Activated T-helper 1 cell treated with anti-CD3 and anti-CD28 coated beads, Interleukin-2, amount 50 U/mL, for 16 hours (primary cell): ENCODE measurements at places on chromosomes 16 and 17.

- DNase-seq: no peak
Observed at GRCh38 chr16:51818342-51818944, 667.4 kb upstream of the SALL1 start.

- DNase-seq: peak; percentile 8
Observed at GRCh38 chr16:14529010-14529669, 100.9 kb downstream of the PARN start.

DNA sequence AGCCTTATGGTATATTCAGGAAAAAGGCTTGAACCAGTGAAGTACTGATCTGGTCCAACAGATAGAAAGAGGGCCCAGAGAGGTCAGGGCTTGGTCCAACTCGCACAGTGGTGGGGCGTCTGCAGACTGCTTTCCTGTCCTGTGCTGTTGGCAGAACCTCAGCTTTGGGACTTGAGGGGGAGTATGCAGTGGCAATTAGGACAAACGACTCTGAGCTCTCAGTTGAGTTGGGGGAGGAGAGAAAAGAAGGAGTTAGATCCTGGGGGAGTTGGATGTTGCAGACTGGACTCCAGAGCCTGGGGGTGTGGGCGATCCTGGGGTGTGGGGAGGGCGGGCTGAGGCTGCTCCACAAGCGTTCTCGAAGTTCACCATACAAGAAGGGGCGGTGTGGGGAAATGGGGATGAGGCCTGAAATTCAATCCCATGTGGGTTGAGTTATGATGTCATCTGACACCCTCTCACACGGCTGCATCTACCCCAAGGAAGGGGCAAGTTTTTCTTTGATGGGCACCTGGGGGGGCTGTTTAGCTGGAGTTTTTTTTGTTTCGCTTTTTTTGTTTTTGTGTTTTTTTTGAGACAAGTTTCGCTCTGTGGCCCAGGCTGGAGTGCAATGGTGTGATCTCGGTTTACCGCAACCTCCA is 14.6 kb downstream of the GRB7 start:
- DNase-seq: no peak

DNA sequence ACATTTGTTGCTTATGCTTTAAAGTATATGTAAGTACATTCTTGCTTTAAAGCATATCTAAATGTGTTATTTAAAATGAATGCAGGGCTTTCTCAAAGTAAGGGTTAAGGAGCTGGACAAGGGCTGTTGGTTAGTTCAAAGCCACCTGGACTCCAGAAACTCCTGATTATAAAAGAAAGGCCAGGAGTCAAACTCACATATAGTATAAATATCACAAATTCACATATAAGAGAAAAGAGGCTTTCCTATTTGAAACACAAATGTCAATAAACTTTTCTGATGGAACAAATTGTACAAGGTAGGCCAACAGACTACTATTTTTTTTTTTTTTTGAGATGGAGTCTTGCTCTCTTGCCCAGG is 84.5 kb upstream of the CORO6 start:
- no peak for DNase-seq

- no peak for DNase-seq
Observed at GRCh38 chr16:85447693-85448313, 165.3 kb upstream of the GSE1 start.

- no peak for DNase-seq
Observed at GRCh38 chr17:66354981-66355380, 52.6 kb downstream of the PRKCA start.

DNA sequence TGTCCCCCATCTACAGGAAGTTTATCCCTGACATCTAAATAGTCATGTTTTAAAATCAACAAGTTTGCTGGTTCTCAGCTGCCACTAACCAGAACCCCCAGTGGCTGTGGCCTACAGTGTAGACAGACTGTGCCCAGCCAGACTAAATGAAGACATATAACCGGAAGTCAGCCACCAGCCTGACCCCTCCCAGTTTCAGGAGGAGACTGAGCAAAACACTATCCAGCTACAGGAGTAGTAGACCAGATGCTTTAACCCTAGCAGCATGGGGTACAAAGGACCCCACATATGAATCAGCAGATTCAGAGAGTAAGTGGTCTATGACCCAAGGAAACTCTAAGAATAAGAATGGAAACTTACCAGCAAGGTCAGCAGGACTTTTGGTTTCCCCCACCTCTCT is 83.4 kb downstream of the HIC1 start:
- no peak for DNase-seq

DNA sequence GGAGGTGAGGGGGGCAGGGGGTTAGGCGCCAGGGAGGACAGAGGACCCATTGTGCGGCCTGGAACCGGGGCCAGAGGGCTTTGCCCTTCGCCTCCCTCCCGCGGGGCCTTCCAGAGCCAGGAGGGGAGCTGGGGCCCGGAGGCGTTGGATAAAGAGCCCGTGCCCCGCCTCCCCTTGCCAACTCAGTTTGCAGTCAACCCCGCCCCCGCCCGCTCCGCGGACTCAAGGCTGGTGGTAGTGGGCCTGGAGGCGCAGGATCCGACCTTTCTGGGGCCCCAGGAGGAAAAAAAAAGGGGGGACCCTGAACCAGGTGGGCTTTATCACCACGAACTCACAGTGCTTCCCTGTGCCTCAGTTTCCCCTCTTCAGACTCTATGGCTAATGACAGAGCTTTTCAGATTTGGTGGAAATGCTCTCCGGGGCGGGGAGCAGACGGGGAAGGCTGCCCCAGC is 2.0 kb upstream of the SPHK1 start:
- DNase-seq: no peak

DNA sequence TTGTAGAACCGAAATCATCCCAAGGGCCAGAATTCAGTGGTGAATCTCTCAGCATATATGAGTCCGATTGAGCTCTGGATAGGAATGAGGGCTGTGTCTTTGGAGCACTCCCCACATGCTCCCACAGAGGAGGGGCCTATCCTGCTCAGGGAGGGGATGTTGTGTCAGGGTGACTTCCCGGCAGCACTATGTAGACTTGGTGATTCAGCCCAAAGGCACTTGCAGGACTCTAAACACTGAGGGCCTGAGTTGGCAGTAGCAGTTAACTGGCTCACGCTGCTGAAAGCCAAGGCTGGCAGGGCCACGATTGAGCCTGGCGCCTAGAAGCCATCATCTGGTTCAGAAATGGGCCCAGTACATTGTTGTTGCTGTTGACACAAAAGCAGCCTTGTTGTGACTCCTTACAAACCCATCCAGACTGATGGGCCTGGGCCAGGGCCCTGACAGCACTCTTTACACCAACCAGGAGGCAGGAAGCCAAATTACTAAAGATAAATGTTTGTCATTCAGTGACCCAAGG is 31.9 kb downstream of the NMT1 start:
- no peak for DNase-seq

GRCh38 chr16:24255456-24256371 is at the start of gene CACNG3:
TSS of gene CACNG3 (plus strand) at chr16:24256335. CDS start at chr16:24256755, 420 bp downstream.
- no peak for DNase-seq

- DNase-seq: no peak
Observed at GRCh38 chr17:43074869-43075268, 49.8 kb downstream of the RND2 start.

GRCh38 chr17:68057531-68057952 is 22.0 kb downstream of the KPNA2 start:
- DNase-seq: peak; percentile 10

- DNase-seq: no peak
Observed at GRCh38 chr16:58661199-58661830, 23.3 kb downstream of the SLC38A7 start.

GRCh38 chr16:49278944-49279725 is 2.5 kb downstream of the CBLN1 start:
- DNase-seq: no peak

- DNase-seq: no peak
Observed at GRCh38 chr17:56774650-56775049, 59.1 kb downstream of the C17orf67 start.

- no peak for DNase-seq
Observed at GRCh38 chr17:66604376-66604775, 230.5 kb upstream of the CACNG5 start.

GRCh38 chr16:72752004-72752695 is 295.8 kb downstream of the ZFHX3 start:
- DNase-seq: no peak

- DNase-seq: no peak
Observed at GRCh38 chr17:13311306-13311705, 290.4 kb downstream of the HS3ST3A1 start.

- DNase-seq: no peak
Observed at GRCh38 chr17:2028737-2029136, 1.2 kb upstream of the DPH1 start.

DNA sequence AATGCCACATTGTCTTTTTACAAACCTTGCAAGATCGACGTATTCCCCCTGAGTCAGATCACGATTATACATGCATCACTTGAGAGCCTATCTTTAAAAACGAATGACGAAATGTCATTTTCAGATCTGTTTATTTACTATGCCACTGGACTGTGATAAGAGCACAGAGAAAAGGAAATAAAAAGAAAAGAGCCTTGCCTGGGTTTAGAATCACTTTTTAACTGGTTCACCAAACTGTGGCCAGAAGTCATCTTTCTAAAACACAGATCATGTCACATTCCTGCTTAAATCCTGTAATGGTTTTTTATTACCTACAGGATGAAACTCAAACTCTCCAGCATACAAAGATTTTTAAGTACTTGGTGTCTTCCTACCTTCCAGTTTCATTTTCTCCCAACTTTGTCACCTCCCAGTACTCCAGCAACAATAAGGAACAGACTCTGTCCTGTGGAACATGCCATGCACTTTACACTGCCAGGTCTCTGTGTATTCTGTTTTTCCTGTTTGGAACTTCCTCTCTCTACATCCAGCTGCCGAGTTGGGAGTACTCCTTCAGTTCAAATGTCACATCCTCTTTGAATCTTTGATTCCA is 91.5 kb downstream of the SNX11 start:
- DNase-seq: no peak

- no peak for DNase-seq
Observed at GRCh38 chr17:56358651-56359050, 205.4 kb downstream of the ANKFN1 start.

GRCh38 chr16:75931970-75932369 is 205.7 kb upstream of the CPHXL start:
- no peak for DNase-seq

- no peak for DNase-seq
Observed at GRCh38 chr17:72171703-72172667, 51.2 kb downstream of the SOX9 start.

- DNase-seq: no peak
Observed at GRCh38 chr17:78899361-78900260, 3.4 kb downstream of the CEP295NL start.

- no peak for DNase-seq
Observed at GRCh38 chr16:10622036-10622921, 41.9 kb upstream of the EMP2 start.

DNA sequence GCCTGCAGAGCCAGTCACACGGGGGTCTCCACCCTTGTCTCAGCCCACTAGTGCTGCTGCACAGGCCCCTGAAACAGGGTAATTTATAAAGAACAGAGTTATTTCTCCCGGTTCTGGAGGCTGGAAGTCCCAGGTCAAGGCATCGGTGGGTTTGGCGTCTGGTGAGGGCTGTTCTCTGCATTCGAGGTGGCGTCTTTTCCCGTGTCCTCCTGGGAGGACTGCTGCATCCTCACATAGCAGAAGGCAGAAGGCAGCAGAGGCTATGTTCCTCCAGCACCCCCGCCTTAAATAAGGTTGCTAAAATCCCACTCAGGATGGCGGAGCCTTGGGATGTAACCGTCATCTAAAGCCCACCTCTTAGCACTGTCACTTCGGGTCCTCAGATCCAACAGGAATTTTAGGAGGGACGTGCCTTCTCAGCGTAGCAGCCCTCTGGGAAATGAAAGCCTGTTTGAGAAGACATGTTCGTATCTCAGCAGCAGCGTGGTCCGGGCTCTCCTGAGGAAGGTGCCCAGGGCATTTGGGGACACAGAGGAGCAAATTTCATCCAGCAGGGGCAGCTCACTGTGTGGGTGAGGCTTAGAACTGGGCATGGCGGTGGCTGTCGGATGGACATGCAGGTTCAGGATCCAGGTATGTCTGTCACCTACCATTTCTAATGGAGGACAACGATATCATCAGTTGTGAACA is 221.6 kb upstream of the CHMP6 start:
- no peak for DNase-seq

DNA sequence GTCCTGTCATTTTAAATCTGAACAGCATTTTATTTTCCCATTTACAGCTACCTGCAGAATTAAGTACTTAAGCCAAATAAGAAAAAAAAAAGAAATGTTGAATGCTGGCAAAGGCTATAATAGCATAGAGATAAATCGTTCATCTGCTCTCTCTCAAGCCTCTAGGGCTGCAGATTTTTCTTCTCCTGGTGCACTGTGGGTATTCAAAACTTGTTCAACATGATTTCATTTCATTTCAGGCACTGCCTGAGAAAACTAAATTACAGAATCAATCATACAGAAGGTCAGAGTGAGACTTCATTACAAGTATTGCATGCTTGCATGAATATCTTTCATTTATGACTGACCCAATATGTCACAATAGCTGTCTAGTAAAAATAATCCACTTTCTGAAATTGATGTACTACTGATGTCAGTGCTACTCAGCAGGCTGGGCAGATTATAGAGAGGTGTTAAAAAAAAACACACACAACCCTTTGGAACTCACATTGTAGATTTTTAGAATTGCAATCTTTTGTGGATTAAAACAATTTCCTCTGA is 86.2 kb downstream of the TOX3 start:
- DNase-seq: no peak

GRCh38 chr17:21174186-21174585 is 39.8 kb downstream of the TMEM11 start:
- DNase-seq: no peak

DNA sequence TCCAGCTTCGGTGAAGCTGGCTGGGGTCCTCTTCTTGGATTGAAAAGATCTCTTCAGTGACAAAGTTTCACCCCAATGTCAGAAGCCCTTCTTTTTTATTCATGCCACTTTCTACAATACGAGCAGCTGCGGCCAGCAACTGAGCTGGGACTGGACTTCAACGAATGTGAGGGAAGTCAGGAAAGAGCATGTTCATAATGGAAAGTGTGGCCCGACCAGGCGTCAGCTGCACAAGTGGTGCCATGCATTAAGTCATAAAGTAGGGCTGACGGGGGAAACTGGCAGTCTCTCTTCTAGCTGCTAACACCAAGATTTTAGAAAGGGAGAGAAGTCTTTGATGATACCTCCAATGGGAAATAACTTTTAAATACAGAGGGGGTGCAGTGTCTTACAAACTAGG is 192.6 kb downstream of the PARN start:
- DNase-seq: no peak
